NCI-H460 (cell line): ENCODE measurements at places on chromosomes 12 and 14. TPM values are rescaled to one million over a fixed set of nuclear protein-coding genes. Genes with fewer than 3 reads are reported as not detected.

DNA sequence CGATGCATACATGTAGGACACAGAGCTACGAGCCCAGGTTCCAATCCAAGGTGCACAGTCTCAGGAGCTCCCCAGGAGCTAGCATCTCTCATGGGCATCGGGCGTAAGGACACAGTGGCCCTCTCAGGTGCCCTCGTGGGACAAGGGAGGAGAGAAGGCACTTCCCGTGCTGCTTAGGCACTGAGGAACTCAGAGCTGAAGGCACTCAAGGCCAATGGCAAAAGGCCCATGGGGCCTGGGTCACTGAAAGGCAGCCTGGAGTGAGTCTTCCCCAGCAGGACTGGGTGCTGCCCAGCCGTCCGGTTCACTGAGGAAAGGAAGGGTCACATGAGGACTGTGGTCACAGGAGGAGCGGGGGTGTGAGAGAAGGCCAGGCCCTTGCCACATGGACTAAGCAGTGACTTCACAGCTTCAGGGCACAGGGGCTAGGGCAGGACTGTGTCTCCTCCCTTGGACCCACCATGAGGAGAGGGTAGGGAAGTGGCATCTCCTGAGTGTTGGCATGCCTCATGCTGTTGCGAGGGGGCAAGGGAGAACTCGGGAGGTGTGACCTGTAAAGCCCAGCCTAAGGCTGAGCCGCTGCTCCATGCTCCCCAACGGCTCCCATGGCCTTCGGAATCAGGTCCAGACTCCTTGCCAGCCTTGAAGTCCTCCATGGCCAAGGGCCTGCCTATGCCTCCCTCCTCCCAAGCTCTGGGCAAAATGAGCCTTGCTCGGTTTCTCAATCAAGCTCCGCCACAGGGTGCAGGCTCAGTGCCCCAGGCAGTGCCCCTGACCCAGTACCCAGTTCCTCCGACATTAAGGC, 51.8 kb downstream of the CHGA start:
- no peak for DNase-seq

Gene GLT8D2
- total RNA-seq: 0.26 and 0.59 TPM in 2 replicates

GRCh38 chr14:73758392-73759182, 44.4 kb upstream of the PNMA1 start:
- peak; percentile 64 for DNase-seq

Gene OTX2
- not detected in 2 replicates for total RNA-seq

Gene SPX
- total RNA-seq: 310 and 328 TPM in 2 replicates

GRCh38 chr14:70811578-70811977, 2.3 kb upstream of the MAP3K9 start:
- no peak for DNase-seq

GRCh38 chr14:90278199-90279175, 22.1 kb downstream of the PSMC1 start:
- DNase-seq: no peak

- DNase-seq: no peak
Measured at GRCh38 chr12:46546634-46547273, 174.2 kb upstream of the SLC38A2 start.

Gene TCL1B
- total RNA-seq: not detected in 2 replicates

DNA sequence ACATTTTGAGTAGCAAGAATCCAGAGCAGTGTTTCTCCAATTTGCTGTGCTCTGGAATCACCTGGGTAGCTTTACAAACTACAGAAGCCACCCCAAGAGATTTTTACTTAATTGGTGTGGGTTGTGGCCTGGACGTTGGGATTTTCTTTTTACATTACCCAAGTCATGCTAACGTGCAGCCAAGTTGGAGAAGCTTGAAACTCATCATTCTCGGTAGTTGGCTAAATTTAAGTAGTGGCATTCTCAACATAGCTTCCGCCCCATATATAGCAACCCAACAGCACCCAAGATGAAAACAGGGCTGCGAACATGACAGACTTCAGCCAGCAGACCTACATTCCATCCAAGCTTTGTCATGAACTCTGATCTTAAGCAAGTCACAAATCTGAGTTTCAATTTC, 25.0 kb downstream of the DAD1 start:
- no peak for DNase-seq

DNA sequence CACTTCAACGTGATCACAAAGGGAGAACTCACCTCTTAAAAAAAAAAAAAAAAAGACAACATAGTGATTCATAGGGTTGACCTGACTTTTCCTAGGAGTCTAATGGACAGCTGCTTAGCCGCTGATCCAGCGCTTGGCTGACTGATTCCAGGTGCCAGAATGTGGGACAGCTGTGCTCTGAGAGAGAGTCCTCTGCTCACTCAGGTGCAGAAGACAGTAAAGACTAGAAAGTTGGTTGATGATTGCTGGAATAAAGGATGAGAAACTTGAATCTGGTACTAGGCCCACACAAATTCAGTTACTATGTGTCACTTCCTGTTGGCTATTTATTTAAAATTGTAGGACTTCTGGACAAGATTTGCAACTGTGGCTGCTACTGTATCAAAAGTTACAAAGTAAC, 229.4 kb downstream of the CHST11 start:
- no peak for DNase-seq

- no peak for DNase-seq
Measured at GRCh38 chr12:110579535-110580253, 3.4 kb downstream of the PPTC7 start.

GRCh38 chr12:16955083-16955657, 349.2 kb upstream of the LMO3 start:
- no peak for DNase-seq

Gene OTUB2
- 0.72 and 0.74 TPM in 2 replicates for total RNA-seq

- DNase-seq: no peak
Measured at GRCh38 chr12:45220969-45221368, 5.1 kb downstream of the ANO6 start.

Gene CRADD
- 17.1 and 20.5 TPM in 2 replicates for total RNA-seq

Gene SLC39A5
- 0.84 TPM in 1 of 2 replicates, not detected in the other for total RNA-seq

GRCh38 chr14:28157887-28158791, 608.4 kb upstream of the FOXG1 start:
- DNase-seq: no peak
